ENCODE measurements at places on chromosomes 1 and 21.
A peak's percentile ranks its signal among the peaks of the same experiment; 100 is the strongest.

DNA sequence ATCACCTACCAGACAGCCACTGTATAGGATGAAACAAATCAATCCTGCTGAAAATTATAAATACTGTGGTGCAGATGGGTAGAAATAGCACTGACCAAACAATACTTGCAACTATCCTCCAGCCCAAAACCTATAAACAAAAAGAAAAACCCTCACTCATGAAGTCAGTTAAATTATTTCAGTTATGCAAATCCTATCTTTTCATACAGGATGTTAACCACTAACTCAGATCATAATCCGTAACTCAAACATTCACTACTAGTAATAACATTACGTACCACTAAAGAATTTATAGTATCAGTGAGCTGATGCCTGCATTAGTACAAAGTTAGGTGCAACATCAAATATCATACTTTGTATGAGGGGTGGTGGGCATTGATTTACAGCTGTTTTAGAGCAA is 2.6 kb downstream of the NDC1 start:
- DNase-seq: peak; percentile 16

GRCh38 chr1:184407816-184408510 is 21.1 kb downstream of the C1orf21 start:
- DNase-seq: no peak

- no peak for DNase-seq
Observed at GRCh38 chr1:175204330-175204729, 11.8 kb upstream of the KIAA0040 start.

GRCh38 chr1:219876798-219877209 is 51.6 kb downstream of the SLC30A10 start:
- DNase-seq: peak; percentile 13

DNA sequence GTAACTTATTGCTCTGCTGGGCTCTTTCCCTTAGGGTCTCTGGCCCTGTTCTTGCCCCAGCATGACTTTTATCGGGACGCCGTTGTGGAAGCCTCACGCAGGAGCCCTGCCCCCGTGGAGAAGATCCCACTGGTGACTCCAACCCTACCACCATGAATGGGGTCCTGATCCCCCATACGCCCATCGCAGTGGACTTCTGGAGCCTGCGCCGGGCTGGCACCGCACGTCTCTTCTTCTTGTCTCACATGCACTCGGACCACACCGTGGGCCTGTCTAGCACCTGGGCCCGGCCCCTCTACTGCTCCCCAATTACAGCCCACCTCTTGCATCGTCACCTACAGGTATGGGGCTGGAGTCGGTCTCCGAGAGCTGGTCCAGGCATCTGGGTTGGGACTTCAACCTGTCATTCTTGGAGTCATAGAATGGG is 322 bp downstream of the DCLRE1B start:
- DNase-seq: peak; percentile 50

DNA sequence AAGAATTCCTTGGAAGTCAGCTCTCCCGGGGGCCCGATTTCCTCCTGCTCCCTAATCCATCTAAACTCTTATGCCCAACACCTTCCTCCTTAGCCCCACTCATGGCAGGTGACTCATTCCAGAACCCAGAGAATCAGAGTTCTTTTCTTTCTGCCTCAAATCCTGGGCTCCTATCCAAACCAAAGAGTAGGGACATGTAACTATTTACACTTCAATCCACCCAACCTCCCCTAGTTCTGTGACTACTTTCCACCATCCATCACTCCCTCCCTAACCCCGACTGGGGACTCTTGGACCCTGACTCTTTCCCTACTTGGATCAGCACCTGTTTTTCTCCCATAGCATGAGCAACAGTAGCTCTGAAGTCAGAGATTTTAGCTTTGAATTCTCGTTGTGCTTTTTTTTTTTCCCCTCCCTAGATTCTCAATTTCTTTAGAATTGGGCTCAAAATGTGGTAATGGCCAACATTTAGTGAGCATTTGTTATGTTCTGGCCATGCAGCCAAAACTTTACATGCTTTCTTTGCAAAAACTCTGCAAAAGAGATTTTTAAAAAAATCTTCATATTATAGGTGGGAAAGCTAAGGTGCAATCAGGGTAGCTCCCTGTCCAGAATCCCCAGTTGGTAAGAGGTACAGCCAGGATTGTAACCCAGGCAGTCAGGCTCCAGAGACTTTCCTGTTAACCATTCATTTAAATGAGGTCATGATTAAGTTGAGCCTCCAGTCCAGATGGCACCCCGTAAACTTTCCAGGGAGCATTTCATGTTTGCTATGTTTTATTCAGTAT is 7.5 kb upstream of the CYP4A11 start:
- DNase-seq: no peak

DNA sequence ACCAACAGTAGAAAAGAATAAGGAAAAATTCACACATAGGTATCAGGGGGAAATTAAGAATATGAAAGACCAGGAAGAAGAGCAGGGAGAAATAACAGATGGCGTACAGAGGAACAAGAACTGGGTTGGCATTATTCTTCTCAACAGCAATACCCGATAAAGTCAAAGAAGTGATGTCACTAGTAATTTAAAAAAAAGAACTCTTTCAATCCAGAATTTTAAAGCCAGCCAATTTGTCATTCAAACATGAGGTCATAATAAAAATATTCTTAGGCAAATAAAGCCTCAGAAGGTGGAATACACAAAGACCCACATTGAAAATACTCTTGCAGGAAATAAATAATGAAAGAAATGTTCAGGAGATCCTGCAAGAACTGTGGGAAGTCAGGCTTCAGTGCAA is 8.8 kb downstream of the NCMAP start:
- DNase-seq: no peak

DNA sequence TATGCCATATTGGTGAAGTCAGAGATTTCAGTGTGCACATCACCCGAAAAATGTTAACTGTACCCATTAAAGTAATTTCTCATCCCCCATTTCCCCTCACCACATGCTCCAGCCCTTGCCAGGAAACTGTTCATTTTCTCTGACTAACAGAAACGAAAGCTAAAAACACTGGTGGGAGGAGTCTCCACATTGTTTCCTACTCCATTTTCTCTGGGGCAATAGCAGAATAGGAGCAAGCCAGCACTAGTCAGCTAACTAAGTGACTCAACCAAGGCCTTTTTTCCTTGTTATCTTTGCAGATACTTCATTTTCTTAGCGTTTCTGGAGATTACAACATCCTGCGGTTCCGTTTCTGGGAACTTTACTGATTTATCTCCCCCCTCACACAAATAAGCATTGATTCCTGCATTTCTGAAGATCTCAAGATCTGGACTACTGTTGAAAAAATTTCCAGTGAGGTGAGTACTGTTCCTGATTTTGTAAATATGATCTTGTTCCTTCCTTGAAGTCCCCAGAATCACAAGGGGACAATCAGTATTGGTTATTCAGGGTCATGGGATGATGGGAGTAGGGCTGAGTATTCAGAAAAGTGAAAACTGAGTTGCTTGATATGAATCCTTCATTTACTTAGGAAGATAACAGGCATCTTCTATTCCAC is at the start of gene IFI16:
Gene IFI16 (plus strand): TSS at position 204 of the 658 bp plus-strand sequence. CDS start 4,774 bp downstream, outside the sequence.
- DNase-seq: peak; percentile 83

DNA sequence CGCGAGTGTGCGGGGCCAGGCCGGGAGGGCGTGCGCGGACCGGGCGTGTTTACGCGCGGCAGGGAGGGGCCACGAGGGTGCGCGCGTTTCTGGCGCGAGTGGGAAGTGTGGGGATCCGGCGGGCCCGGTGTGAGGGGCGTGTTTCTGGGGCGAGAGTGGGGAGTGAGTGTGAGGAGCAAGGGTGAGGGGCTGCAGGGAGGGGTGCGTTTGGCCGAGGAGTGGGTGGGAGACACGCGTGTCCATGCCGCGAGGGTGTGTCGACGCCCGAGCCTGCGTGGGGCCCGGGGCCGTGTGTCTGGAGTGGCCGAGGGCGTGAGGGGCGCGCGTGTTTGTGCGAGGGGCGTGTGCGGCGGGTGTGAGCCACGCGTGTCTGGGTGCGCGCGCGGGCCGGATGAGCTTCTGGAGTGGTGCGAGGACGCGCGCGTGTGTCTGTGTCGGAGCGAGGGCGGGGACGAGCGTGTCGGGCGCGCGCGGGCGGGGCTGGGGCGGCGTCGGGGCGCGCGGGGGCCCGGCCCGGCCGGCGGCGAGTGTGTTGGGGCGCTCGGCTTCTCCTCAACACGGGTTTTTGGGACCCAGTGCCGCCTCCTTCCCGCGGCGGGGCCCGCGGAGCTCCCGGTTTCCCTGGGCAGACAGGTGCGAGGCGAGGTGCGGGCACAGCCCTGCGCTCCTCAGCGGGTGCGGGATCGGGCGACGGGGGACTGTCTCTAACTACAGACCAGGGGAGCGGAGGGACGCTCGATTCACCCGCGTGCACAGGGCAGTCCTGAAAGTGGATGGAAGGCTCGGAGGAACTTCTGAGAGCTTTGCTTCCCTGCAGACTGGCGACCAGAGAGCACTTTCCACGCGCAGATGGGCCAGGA is 65.8 kb upstream of the VAMP3 start:
- no peak for DNase-seq

- no peak for DNase-seq
Observed at GRCh38 chr1:30450148-30450817, 273.1 kb downstream of the MATN1 start.

- DNase-seq: peak; percentile 98
Observed at GRCh38 chr1:212857992-212858460, at the start of gene FLVCR1. FLVCR1 (plus strand) TSS chr1:212858275; CDS start chr1:212858453, 178 bp downstream.

GRCh38 chr1:194442901-194443575 is 1256.6 kb upstream of the B3GALT2 start:
- DNase-seq: no peak

GRCh38 chr1:44423591-44424537 is 18.8 kb downstream of the RNF220 start:
- DNase-seq: peak; percentile 73

- DNase-seq: no peak
Observed at GRCh38 chr21:34728479-34728878, 59.7 kb downstream of the CLIC6 start.

DNA sequence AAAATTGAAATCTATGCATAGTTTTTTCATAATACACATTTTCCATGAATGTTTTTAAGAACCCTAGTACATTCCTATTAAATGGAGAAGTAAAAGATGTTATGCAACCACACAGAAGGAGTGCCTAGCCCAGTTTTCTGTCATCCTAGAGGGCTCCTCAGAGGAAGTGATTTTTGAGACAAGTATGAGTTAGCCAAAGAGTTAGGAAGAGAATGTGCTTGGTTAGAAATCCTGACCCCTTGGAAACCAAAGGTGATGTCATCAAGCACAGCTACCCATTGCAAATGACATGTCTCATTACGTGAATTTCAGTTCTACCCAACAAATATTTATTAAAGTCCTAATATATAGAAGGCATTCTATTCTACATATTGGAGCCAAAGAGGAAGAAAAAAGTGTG is 88.9 kb upstream of the TNFSF4 start:
- no peak for DNase-seq

GRCh38 chr21:33390479-33390878 is 12.7 kb upstream of the IFNGR2 start:
- DNase-seq: no peak

GRCh38 chr1:164602101-164602422 is 43.1 kb downstream of the PBX1 start:
- DNase-seq: no peak

DNA sequence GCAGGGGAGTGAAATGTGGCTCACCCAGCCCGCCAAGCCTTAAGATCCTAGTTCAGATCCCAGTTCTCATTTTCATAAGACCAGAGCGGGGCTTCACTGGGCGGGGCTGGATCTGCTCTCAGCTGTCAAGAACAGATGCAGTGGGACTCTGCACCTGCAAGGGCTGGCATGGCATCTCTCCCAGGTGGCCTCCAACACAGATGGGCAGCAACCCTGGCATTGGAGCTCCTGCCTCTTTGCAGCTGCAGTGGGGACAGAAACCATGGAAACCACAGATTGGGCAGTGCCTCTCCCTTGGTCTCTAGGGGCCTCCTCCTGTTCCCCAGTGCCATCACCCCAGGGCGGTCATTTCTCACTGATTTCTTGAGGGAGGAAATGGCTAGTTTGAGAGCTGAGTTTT is 267.7 kb downstream of the PRDM2 start:
- no peak for DNase-seq

Data from hematopoietic multipotent progenitor cell treated with erythropoietin and hydrocortisone succinate and interleukin-3 and kit ligand, for 6 days (in vitro differentiated cells).